ENCODE measurements at places on chromosomes 2 and 18. TPM values are rescaled to one million over a fixed set of nuclear protein-coding genes. Genes with fewer than 3 reads are reported as not detected.

- no peak for DNase-seq
Observed at GRCh38 chr2:226295681-226296080, 503.9 kb downstream of the IRS1 start.

DNA sequence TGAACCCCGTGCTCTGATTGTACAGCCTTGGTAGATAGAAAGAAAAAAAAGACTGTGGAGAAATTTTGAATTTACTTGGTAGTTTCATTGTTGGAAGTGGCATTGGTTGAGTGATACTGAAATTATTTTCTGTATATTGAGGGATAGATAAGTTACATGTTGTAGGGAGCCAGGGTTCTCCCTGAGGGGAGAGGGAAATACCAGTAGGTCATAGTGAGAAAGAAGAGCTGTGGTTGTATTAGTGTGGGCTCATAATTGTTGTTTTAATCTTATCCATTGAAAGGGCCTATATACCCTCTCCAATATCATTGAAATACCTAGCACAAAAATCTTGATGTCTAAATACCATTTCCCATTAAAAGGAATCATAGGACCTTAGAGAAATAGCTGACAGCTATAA lies 16.9 kb upstream of the RAB31 start:
- DNase-seq = no peak

GRCh38 chr2:9292426-9292825 lies 85.8 kb downstream of the ASAP2 start:
- DNase-seq = no peak

GRCh38 chr2:29397039-29397438 lies 281.8 kb downstream of the CLIP4 start:
- DNase-seq = no peak

GRCh38 chr2:44962176-44962695 lies 20.7 kb downstream of the SIX3 start:
- DNase-seq = no peak

DNA sequence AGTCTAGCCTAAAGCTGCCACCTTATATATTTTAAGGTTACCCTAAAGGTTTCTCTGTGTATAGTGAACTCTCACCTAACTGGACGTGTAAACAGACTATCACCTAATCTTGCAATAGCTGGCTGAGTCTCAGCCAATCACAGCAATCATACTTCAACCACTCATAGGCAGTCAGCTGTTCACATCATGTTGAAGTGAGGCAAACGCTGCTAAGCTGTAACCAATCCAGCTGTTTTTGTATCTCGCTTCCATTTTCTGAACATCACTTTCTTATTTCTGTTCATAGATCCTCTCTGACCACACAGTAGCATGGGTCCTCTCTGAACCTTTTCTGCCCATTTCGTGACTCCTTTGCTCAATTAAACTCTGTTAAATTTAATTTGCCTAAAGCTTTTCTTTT lies 468.2 kb upstream of the POU3F3 start:
- no peak for DNase-seq

DNA sequence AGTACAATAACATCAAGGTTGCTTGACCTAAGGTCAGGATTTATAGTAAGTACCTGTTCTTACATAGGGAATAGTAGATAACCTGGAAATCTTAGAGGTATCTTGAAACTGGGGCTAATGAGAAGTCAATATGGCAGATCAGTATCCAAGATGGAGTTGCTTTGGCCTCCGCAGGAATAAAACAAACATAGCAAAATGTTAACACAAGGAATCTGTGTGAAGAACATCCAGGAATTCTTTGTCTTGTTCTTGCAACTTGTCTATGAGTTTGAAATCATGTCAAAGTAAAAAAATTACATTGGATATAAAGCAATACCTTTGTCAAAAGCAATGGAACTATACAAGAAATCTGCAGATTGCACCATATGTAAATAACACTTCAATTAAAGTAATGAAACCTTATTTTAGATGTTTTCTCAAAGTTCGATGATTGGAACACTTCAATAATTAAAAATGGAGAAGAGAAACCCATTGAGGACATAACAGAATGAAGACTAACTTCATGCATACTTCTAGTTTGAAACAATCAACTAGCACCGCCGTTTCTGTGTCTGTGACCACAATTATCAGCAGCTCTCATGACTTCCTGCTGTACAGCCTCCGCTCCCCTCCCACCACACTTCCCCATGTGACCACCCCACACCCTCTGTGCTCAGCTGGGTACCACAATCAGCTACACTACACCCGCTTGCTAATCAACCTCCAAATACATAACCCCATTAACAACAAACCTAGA lies 27.6 kb downstream of the C2orf76 start:
- DNase-seq = peak; percentile 61

- DNase-seq = no peak
Observed at GRCh38 chr2:235493402-235493774, 455 bp upstream of the AGAP1 start.

DNA sequence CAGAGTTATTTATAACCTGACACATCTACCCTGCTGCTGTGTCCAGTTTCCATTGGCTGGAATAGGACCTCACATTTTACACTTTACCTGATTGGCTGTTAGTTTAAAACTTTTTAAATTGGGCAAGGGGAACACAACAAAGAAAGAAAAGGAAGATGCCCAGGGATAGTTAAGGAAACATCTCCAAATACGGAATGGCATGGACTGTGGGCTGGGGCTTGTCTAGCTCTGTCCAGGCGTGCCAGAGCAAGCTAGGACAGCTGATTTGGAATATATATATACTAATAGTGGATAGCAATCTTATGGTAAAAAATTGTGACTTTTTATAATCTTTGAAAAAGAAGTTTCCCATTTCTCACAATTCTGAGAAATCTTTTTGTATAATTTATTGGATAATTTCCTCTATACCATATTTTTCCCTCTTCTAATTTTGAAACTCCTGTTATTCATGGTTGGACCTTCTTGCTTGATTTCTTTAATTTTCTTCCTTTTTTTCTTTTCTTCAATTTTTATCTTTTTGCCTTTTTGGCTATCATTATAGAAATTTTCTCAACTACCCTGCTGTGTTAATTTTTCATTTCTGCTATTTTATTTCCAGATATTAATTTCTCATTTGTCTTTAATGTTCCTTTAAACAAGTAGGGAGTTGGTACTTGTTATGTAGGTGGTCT lies 55.9 kb downstream of the COMMD1 start:
- no peak for DNase-seq

GRCh38 chr18:10432781-10433180 lies 21.7 kb upstream of the APCDD1 start:
- no peak for DNase-seq

- no peak for DNase-seq
Observed at GRCh38 chr2:32627441-32627813, 423 bp upstream of the TTC27 start.

DNA sequence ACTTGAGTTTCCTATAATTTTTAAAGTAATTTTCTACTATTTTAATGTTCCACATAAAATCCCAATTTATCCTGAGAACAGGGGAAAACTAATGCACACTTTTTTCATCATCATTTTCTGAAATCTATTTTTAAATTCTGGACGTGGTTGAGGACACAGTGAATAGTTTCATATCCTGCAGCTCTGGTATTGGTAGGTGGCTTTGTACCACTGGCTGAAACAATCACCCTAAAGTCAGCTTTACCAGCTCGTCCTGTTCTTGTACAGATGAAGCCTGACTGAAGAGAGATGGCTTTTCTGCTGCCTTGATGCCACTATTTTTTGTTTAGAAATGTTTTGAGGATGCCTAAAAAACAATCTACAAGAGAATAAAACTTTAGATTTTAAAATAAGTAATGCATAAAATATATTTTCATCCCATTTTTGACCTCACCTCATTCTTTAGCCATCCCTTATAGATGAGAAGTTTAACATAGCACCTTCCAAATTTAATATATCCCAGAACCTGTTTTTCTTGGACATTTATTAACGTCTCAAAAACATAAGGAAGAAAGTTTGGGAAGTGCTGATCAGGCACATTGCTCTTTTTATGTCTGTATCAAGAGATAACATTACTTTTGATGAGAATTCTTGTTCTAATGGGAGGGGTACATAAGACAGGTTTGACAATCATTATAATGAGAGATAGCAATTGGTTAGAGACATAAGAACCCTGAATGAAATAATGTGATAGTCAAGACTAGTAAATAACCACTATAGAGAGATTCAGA lies 80.9 kb downstream of the GALNT1 start:
- no peak for DNase-seq

- DNase-seq = no peak
Observed at GRCh38 chr18:75378376-75379315, 48.9 kb downstream of the SMIM21 start.

- DNase-seq = no peak
Observed at GRCh38 chr18:76564117-76564516, 69.1 kb upstream of the ZNF516 start.

GRCh38 chr2:181998041-181998835 lies 12.6 kb downstream of the PPP1R1C start:
- DNase-seq = no peak

DNA sequence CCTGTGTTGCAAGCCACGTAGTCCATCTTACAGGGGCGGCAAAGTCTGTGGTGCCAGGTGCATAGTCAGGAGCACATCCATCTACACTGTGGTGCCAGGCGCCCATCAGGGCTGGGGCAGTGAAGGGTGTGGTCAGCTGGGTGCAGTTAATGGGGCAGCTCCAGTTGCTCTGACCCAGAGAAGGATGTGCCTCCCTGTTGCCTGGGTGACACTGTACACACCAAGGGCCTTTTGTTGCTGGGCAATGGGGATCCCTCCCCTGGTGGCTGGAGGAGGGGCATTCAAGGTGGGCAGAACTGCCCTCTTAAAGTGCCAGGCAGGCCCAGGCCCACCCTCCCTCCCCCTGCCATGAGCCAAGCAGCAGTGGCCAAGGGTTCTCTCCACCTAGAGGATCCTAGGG lies 28.3 kb upstream of the IMP4 start:
- DNase-seq = no peak

- no peak for DNase-seq
Observed at GRCh38 chr18:75198036-75198435, 10.9 kb downstream of the PTGR3 start.

DNA sequence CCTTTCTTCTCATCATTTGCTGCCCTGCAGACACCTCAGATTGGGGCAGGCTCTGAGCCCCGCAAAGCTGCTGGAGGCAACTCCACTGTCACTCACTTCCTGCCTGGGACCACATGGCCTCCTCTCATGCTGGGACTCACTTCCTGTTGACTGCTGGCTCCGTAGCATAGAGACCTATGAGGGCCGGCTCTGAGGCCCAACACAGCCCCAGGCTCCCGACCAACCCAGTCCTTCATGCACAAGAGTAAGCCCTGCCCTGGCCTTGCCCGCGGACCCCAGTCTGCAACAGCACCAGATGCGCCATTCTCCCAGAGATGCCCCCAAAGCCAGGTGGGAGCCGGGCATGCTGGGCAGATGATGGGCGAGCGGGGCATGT lies 55.7 kb downstream of the DNMT3A start:
- DNase-seq = peak; percentile 85

GRCh38 chr2:71462056-71462605 lies 8.8 kb downstream of the DYSF start:
- DNase-seq = no peak

- no peak for DNase-seq
Observed at GRCh38 chr2:172405673-172406072, 21.7 kb upstream of the ITGA6 start.

GRCh38 chr2:140998577-140998976 lies 1132.2 kb downstream of the LRP1B start:
- no peak for DNase-seq

GRCh38 chr2:184692141-184692734 lies 93.9 kb downstream of the ZNF804A start:
- DNase-seq = no peak

DNA sequence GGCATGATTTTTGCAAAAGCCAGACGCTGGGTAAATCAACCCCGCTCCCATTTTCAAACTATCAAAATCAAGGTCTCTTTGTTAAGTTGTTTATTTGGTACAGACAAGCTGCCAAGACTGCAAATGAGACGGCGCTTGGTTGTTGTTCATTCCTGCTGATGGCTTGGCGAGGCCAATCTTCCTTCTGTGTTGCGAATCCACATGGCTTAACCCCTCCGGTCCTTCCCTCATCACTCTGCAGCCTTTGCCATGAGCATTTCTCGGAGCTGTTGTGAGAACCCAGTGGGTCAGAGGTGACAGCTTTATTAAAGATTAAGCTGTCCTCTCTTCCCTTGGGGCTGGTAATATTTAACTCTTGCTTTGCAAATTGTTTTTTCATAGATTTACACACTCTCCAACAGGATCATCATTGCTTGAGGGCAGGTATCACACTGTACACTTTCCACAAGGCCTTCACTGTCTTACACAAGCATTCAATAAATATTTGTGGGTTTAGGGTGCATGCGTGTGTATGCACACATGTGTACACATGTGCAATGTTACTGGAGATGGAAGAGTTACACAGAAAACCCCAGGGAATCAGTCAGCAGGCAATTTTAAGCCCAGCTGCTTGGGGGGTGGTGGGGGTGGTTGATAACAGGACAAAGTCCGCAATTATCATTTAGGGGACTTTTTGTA lies 27.8 kb upstream of the KCNF1 start:
- no peak for DNase-seq

- no peak for DNase-seq
Observed at GRCh38 chr2:135202751-135203150, 150.7 kb downstream of the RAB3GAP1 start.

- DNase-seq = no peak
Observed at GRCh38 chr18:24988253-24988840, 363.6 kb downstream of the ZNF521 start.

GRCh38 chr2:104562537-104562936 lies 291.4 kb upstream of the POU3F3 start:
- no peak for DNase-seq

DNA sequence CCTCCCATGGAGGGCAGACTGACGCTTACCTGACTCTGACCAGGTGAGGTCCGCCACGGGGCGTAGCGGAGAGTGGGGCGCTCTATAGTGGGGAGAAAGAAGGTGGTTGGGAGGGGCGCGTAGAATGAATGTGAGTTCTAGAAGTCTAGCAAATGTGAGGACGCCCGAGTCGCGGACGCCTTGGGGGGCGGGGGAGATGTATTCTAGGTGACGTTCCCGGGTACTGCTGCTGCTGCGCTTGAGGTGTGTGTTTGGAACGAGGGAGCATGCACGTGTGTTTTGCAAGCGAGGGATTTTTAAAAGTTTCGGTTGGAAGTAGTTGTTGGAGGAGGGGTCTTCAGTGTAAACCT lies 758 bp downstream of the RIF1 start:
- peak; percentile 51 for DNase-seq

Gene TMEM131
- 40.6 TPM for total RNA-seq

Gene GAD1
- total RNA-seq = 1.7 TPM

Gene NEUROD1
- total RNA-seq = not detected

Gene REG3A
- total RNA-seq = not detected

Gene NCKAP1
- total RNA-seq = 0.92 TPM

Gene KIAA2012
- total RNA-seq = not detected

Gene IL37
- total RNA-seq = not detected

Gene ARHGEF4
- 0.47 TPM for total RNA-seq

Gene CD8B2
- total RNA-seq = not detected

Gene C2orf42
- total RNA-seq = 27.9 TPM

Gene UGT1A9
- total RNA-seq = not detected

Gene FMNL2
- total RNA-seq = 0.64 TPM

Gene DSG2
- 1.6 TPM for total RNA-seq

Gene CAPN14
- 0.10 TPM for total RNA-seq

Gene ZNF396
- 0.50 TPM for total RNA-seq

Gene RNU2-63P
- 1.9 TPM for total RNA-seq

All from activated CD4-positive, alpha-beta T cell treated with anti-CD3 and anti-CD28 coated beads, Interleukin-2, amount 10 ng/mL, durations not matched to agents 7 days and 5 days (primary cell).